ENCODE measurements at places on chromosomes 12 and 14. TPM values are rescaled to one million over a fixed set of nuclear protein-coding genes. Genes with fewer than 3 reads are reported as not detected.

POTEG gene
- total RNA-seq = not detected

BCL11B gene
- total RNA-seq = not detected

OR4E2 gene
- total RNA-seq = not detected

PTGER2 gene
- 5.2 TPM for total RNA-seq

All from regular cardiac myocyte (primary cell).